ENCODE measurements at places on chromosomes 4 and X.

DNA sequence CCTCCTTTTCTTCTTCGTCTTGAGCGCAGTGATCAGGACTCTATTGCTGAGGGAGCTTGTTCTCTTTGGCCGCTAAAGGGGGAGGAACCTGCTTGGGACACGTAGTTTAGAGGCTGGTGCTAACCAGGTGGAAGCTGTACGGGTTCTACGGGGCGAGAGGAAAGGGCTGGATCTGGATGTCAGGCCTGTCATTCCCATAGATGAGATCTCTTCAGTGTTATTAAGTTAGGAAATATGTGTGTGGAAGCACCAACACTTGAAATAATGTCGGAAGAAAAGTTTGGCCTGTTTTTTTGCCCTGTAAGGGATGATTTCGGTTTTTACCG lies 643 bp downstream of the SRP72 start:
- H3K36me3 ChIP-seq, result peaks cover 24% of the 10 kb centered on the region
- DNase-seq, result peak; percentile 52
- peak overlapping the region; percentile 93 for H3K4me3 ChIP-seq
- peak overlapping the region; percentile 84 for H3K27ac ChIP-seq
- H3K27me3 ChIP-seq, result no peaks in the 10 kb centered on the region

GRCh38 chr4:167114416-167114971 lies 119.8 kb downstream of the SPOCK3 start:
- no peak overlapping the region for H3K27ac ChIP-seq
- H3K36me3 ChIP-seq, result no peaks in the 10 kb centered on the region
- no peaks in the 10 kb centered on the region for H3K27me3 ChIP-seq
- no peak overlapping the region for H3K4me3 ChIP-seq
- no peaks in the 10 kb centered on the region for H3K4me1 ChIP-seq

- no peaks in the 10 kb centered on the region for H3K27me3 ChIP-seq
- H3K4me3 ChIP-seq, result no peak overlapping the region
- no peaks in the 10 kb centered on the region for H3K4me1 ChIP-seq
These were observed 239.6 kb downstream of the GRXCR1 start for GRCh38 chr4:43132010-43132582.

DNA sequence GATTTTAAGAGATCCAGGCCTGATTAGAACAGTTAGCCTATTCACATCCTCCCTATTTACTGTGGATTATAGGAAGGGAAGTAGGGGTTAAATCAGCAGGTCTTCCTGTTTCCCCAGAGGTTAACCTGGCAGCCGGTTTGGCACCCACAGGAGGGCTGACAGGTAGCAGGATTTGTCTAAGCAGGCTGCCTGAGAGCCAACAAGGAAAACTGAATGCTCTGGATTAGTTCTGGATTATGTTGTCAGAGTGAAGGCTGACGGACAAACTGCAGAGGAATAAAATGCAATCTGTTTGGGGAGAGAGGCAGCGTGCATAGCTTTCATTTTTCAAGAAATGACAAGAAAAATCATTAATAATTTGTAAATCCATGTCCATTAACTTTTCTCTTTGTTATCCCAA lies 397.1 kb upstream of the FAM241A start:
- no peak overlapping the region for H3K4me3 ChIP-seq
- DNase-seq, result no peak
- H3K27me3 ChIP-seq, result no peaks in the 10 kb centered on the region

DNA sequence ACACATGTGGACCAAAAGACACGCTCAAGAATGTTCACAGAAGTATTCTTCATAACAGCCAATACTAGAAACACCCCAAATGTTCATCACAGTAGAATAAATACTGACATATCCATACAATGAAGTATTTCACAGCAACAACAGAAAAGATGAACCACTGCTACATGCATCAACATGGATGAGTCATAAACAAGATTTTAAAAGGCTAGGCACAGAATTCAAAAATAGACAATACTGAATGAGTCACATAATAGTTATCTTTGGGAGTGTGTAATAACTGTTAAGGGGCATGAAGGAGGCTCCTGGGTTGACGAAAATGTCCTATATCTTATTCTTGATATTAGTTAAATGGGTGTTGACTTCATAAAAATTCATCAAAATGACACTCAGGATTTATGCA lies 43.5 kb downstream of the CLOCK start:
- no peak for DNase-seq
- H3K4me1 ChIP-seq, result no peaks in the 10 kb centered on the region
- H3K4me3 ChIP-seq, result no peak overlapping the region

DNA sequence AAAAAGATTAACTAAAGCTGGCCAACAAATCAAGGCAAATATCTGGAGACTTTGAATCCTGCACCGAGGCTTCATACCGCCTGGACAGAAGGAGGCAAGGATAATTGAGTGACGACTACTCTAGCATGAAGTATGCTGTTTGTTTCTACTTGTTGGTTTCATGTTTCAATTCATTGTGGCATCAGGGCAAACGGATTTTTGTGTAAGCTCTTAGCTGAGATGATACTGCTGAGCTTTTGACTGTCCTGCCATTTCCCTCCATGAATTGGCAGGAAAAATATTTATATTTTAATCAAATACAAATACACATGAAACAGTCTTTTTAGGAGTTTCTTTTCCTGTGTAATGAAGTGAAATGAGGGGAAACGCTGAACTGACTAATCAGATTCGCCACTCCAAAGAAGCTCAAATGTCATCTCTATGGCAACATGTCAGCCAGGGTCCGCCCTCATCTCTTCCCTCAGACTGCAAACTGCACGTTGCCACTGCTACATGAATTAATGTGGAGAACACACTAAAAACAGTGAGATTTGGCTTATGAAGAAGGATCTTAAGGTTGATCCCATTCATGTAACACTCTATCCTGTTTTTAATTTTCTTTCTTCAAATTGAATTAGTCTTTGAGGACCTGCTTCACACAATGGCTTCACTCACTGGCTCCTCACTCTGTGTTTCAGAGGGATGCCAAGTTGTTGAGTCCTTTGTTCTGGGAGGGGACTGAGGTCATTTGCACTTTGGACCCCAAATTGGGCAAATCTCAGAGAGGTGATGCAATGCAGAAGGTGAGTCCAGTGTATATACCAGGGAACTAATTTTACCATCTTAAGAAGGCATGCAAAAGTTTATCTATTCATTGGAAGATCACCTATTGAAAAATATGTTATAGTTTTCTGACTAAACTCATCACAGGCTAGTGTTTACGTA lies 149.6 kb upstream of the MID1 start:
- no peaks in the 10 kb centered on the region for H3K27me3 ChIP-seq
- no peaks in the 10 kb centered on the region for H3K36me3 ChIP-seq

Data from CD4-positive, alpha-beta T cell (primary cell).